AML-193 (cell line): ENCODE measurements at places on chromosomes 3 and 15.
A peak's percentile ranks its signal among the peaks of the same experiment; 100 is the strongest.

DNA sequence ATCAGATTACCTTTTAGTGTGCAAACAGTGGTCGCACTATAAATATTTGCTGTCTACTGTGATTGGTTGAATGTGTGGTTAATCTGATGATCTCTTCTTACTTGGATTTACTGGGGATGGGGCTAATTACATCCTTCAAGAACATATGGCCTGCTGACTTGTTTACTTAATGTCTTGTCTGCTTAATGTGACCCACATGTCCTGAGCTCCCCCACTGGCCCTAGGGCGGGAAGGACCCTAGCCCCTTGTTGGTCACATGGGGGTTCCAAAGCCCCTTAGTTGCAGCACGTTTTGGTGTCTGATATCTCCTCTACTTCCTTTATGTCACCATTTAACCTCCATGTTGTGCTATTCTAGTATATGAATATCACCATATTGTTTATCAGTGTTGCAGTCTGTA lies 17.8 kb upstream of the P2RY12 start:
- no peak for DNase-seq

- peak; percentile 41 for DNase-seq
Measured at GRCh38 chr15:60635507-60636352, 156.8 kb upstream of the ICE2 start.

GRCh38 chr15:74768771-74769342 lies 13.0 kb upstream of the CSK start:
- DNase-seq: peak; percentile 43

DNA sequence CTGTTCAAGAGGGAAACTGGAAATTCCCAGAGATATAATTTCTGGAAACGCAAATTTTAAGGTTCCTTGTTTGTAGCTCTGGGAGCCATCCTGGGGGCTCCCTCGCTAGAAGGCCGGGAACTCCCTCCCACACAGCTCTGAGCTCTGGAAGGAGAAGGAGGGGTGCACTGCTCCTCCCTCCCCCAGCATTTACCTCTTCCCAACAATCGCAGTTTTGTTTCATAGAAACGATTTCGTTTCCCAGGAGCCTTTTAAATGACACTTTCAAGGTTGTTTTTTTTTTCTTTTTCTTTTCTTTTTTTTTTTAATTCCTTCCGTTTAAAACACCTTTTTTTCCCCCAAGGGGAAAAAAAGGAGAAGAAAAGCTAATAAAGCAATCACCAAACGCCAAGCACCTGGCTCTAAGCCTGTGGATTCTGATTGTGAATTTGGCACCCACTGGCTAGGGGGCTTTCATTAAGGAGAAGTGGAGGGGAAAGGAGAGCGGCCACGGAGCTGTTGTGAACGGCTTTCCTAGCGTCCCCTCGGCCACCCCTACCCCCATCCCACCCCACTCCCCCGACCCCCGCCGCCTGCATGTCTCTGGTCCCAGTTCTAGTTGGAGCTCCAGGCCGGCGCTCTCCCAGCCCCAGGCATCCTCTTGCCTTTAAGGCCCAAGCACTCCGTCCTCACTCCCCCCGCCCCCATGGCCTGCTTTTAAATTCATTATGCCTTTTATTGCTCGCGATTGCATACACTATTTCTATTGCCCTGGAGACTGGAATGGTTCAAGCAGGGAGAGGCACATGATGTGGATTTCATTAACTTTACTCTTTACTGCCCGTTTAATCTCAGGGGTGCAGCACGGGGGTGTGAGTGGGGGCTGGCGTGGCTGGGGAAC lies 13.6 kb upstream of the CCDC33 start:
- no peak for DNase-seq

GRCh38 chr3:115913069-115913686 lies 289.9 kb downstream of the GAP43 start:
- no peak for DNase-seq

- peak; percentile 95 for DNase-seq
Measured at GRCh38 chr3:42652611-42653302, 740 bp upstream of the ZBTB47 start.

- DNase-seq: no peak
Measured at GRCh38 chr3:14946236-14946635, 1.1 kb upstream of the NR2C2 start.

GRCh38 chr3:32106929-32107362 lies 526 bp downstream of the GPD1L start:
- DNase-seq: no peak

- DNase-seq: no peak
Measured at GRCh38 chr3:124372775-124373174, 357.5 kb upstream of the UMPS start.
